ENCODE measurements at places on chromosomes 2 and 18.

DNA sequence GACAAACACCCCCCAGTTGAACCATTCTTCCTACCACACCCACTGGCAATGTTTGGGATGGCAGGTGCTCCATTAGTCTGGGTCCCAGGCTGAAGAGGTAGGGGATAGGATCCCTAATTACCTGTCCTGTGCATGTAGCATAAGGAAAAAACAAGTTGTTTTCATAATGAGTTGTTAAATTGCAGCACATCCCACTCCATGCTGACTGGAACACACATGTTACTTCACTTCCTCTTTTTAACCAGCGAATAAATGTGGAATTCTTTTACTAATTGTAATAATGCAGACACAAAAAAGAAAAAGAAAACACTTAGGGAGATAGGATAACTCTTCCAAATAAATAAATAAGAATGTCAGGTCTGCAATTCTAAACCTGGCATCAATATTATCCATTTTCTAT, 11.8 kb upstream of the CBLN2 start:
- no peak for DNase-seq

- no peak for DNase-seq
These were observed 26.6 kb upstream of the PAIP2B start for GRCh38 chr2:71253476-71253875.

DNA sequence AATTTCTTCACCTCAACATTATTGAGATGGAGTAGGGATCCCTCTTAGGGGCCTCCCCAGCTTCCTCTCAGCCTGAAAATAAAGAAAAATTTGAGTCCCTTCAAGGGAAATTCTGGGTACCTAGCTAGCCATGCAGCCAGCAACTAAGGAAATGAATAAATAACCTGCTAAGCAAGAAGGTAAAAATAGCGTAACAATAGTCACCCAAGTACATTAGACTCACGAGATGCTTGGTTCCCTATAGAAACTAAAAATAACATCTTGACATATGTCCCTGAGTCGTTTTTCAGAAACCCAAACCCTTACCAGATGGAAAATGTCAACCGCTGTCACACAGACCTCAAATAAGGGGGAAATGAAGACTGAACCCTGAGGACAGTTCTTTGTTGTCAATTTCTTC, 51.9 kb downstream of the CACNB4 start:
- no peak for DNase-seq

- no peak for DNase-seq
These were observed 63.6 kb upstream of the ATL2 start for GRCh38 chr2:38440655-38441054.

- no peak for DNase-seq
These were observed 48.7 kb downstream of the RMDN2 start for GRCh38 chr2:37973615-37974353.

Measured in stimulated activated CD8-positive, alpha-beta memory T cell treated with anti-CD3 and anti-CD28 coated beads, Interleukin-15, amount 100 ng/mL, for 48 hours (primary cell).